Stimulated activated effector memory CD8-positive, alpha-beta T cell treated with anti-CD3 and anti-CD28 coated beads, Interleukin-12 subunit alpha, Interleukin-12 subunit beta, amount 100 ng/mL, for 72 hours (primary cell): ENCODE measurements at places on chromosomes 11 and 22.

GRCh38 chr11:35050541-35050995, 88.4 kb upstream of the CD44 start:
- DNase-seq: no peak

- no peak for DNase-seq
Measured at GRCh38 chr11:80321786-80322185, 881.0 kb upstream of the TENM4 start.

DNA sequence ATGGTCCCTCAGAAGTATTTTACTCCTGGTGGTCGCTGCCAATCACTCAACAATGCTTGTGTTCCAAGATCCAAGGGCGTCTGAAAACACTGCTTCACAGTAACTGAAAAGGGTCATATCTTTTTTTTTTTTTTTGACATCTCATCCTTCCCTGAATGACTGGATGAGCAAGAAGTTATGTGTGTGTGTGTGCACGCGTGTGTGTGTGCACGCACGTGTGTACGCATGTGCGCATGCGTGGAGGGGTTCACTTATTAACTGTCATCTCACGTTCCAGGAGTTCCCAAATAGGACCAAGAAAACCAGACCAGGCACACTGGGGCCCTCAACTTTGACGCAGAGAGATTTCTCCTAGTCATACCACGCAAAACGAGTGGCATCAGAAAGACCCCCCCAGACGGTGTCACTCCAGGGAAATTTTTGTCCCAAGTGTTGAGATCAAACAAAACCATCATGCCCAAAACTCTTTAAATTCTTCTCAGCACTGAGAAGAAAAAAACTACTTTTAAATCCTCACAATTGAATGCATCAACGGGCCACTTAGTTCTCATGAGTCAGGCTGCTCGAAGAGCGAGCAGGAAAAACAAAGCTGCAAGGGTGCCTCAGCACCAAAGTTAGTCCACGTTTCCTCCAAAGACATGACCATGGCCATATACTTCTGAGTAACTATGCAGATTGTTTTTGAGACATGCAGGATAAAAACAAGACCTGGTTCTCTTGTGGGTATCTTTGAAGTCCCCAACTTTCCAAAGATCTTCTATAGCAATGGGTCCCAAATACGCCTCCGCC, 12.9 kb downstream of the MN1 start:
- no peak for DNase-seq

DNA sequence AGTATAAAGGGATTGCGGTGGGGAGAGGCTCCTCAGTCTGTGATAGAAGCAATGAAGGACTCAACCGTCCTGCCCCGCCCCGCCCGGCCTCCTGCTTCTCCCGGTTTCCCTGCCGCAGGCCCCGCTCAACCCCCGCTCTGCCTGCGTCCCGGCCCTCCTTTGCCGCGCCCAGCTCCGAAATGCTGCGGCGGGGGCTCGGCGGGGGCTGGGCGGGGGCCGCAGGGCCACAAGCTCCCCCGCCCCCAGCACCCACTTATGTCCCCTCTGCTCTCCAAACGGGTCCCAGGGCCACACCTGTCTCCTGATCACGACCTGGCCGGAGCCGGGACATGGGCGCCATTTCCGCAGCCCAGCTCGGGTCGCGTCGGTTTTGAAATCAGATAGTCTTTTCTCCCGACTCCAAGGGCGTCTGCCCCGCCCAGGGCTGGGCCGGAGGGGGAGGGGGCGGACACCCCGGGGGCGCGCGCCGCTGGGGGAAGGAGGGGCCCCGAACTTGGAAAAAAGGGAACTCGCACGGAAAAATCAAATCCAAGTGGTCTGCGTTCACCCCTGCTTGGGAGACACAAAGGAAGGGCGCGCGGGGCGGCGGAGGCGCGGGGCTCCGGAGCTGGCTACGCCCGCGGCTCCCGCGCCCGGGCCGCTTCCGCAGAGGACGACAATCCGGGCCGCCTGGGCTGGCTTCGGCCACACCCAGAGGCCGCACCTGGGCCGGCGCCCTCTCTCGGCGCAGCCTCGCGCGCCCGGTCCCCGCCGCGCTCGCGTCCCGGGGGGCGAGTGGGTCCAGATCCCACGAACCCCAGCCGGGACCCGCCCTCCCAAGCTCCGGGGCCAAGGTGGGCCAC, 70.6 kb upstream of the EP300 start:
- DNase-seq: peak; percentile 54

DNA sequence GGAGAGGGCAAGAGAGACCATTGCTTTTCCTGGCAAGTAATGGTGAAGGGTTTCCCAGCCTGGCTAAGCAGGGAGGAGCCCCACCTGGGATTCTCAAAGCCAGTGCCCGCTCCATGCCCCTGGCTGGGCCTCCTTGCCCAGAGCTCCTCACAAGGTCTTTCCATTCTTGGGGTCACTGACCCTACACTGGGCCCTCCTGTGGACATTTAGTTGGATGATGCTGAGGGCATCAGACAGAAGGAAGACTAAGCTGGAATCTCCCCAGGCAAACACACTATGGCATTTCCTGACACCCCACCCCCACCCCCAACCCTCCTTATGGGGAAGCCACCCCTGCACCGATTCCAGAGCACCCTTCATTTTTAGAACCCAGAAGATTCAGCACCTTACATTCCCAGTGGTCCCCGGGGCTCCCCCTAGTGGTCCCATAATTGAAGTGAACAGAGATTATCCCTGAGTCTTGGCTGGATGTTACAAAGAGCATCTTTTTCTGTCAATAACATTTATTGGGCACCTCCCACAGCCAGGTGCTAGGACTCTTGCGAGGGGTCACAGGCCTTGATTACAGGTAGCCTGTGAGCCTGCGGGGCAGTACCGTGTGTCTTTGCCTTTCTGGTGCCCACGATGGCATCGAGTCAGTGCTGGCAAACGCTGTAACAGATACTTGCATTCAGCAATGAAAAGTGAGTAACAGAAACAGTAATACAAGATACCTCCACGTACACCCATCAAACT, 548.5 kb downstream of the BUD13 start:
- DNase-seq: peak; percentile 12

DNA sequence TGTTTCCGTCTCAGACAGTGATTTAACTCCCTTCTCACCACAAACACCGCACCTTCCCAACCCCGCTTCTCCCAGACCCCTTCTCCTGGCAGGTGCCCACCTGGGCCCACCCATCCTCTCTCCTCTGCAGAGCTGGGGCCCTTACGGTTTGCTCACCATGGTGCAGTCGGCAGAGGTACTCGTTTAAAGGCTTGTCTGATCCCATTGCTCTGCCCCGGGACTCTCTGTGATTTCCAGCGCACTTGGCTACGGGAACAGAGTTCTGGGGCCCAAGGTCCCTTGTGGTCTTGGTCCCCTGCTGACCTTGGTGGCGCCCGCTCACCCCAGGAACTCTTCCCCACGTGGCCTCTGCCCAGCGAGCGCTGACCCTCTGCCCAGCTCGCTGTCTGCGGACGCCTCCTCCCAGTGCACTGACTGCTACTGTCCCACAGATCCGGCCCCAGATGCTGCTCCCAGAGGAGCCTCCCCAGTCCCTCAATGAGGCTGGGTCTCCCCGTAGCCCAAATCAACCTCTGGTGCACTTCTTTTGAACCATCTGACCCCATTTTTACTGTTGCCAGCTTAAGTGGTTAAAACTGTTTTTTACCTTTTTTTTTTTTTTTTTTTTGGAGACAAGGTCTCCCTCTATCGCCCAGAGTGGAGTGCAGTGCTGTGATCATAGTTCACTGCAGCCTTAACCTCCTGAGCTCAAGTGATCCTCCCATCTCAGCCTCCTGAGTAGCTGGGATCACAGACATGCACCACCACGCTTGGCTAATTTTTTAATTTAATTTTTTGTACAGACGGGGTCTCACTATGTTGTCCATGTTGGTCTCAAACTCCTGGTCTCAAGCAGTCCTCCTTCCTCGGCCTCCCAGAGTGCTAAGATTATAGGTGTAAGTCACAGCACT, 21.3 kb upstream of the CTSD start:
- no peak for DNase-seq

- DNase-seq: no peak
Measured at GRCh38 chr11:43267856-43268580, 43.8 kb upstream of the API5 start.

DNA sequence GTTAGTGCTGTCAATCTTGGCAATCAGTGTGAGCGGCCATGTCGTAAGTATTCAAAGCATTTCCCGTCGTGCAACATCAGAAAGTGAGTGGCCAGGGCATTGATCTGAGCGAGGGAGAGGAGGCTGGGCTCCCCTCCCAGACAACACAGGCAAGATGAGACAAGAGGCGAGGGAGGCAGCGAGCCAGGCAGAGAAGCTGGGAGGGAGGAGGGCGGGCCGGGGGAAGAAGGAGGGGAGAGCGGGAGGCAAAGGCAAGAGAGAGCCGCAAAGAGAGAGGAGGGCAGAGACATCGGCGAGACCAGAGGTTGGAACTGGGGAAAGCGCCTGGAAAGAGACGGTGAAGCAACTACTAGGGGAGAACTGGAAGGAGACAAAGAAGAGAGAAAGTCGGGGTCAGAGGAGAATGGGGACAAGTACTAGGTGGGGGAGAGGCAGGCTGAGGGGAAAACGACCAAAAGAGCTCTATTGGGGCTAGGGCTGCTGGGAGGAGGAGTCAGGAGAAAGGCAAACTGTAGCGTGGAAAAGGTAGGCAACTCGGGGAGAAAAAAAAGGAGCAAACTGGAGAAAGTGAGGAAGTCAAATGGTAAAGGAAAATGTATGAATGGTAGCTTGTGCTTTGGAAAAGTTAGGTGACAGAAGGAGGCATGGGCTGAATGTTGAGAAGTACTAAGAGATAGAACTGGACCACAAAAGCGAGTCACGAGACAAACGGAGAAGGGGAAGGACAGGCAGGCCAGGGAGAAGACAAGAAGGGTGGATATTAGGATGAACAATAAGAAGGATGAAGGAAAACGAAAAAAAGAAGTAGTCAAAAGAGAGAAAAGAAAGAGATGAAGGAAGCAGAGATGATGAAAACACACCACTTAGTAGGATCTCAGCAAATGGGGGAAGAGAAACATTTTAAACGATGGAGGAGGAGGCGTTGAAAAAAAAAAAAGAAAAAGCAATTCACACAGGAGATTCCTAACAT, 130.5 kb upstream of the C11orf58 start:
- DNase-seq: no peak

- DNase-seq: no peak
Measured at GRCh38 chr11:77266766-77267165, 34.7 kb downstream of the GDPD4 start.

DNA sequence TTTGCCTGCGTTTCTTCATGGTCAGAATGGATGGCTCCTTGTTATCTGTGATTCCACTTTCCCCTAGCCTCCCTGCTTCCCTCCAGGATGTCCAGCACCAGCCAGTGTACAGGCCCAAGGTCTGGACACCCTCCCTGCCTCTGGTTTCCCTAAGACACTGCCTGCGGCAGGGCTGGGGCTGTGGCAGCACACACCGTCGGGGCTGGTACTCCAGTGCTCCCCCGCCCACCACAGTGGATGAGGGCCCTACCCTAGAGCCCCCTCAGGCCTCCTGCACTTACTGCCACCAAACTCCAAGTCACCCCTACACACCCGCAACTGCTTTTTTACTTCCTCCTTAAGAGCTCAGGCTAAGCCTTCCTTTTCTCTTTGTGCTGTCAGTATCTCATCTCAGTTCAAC, 28.9 kb downstream of the ZNF214 start:
- DNase-seq: no peak

DNA sequence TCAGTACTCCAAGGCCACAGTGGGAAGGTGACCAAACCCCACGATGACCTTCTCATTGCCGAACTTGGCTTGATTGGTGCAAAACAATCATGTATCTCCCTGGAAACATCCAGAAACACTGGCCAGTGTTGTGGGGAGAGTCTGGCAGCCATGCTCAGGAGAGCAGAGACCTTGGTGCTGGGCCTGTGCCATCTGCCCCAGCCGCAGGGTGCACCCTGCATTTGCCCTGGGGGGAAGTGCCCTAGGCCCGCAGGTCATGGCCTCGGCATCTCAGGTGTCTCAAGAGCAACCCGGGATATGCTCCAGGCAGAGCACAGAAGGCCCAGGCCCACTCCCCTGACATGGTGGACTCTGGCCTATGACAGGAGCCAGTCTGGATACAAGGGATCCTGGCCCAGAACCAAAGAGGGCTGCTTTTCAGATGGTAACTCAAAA, 23.7 kb downstream of the ARVCF start:
- DNase-seq: no peak

DNA sequence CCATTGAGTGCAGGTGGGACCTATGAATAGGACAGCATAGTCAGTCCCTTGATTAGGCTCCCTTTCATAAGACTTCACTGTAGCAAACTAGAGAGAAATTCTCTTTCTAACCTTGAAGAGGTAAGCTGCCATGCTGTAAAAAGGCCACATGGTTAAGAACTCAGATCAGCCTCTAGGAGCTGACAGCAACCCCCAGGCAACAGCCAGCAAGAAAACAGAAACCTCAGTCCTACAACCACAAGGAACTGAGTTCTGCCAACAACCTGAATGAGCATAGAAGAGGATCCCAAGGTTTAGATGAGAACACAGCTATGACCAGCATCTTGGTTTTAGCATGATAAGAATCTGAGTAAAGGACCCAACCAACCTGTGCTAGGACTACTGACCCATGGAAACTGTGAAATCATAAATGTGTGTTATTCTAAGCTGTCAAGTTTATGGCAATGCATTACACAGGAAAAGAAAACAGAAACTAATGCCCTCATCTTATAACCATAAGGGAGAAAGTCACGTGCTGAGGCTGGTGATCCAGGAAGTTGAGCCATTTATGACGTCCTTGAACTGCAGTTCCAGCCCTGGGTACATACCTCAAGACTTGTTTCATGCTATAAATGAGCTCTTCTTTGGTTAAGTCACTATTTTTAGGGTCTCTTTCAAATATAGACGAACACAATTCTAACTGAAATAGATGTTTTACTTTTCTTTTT, 43.3 kb downstream of the RAB38 start:
- DNase-seq: no peak

DNA sequence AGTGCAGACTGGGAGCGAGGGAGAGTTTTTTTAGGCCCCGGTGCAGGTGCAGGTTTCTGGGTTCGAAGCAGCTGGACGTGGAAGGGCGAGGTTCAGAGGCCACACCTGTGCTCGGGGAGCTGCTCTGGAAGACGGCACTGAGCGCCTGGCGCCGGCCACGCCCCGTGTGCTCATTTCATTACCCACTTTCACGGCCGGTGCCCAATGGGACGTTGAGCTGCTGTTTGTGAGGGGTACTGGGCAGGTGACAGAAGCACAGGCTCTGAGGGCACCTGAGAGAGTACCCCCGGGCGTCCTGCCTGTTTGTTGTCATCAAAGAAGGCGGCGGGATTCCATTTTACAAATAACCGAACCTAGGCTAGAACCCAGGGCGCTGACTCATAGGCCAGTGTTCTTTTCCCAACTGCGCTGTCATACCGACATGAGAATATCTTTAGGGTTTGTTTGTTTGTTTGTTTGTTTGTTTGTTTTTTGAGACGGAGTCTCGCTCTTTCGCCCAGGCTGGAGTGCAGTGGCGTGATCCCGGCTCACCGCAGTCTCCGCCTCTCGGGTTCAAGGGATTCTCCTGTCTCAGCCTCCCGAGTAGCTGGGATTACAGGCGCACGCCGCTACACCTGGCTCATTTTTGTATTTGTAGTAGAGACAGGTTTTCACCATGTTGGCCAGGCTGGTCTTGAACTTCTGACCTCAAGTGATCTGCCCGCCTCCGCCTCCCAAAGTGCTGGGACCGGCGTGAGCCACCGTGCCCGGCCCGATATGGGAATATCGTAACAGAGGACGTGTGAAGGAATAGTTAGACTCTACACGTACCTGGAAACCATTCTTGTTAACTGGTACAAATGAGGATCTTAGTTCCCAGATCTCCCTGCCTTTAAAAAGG, 16.6 kb upstream of the SPTBN2 start:
- DNase-seq: peak; percentile 72

GRCh38 chr11:133943950-133944698, 12.6 kb downstream of the IGSF9B start:
- DNase-seq: no peak

- DNase-seq: no peak
Measured at GRCh38 chr22:28016781-28017557, 97.9 kb upstream of the PITPNB start.

GRCh38 chr11:125070699-125071254, 7.7 kb downstream of the SLC37A2 start:
- DNase-seq: peak; percentile 53
